ENCODE measurements at places on chromosomes 4 and X.
A peak's percentile ranks its signal among the peaks of the same experiment; 100 is the strongest.

DNA sequence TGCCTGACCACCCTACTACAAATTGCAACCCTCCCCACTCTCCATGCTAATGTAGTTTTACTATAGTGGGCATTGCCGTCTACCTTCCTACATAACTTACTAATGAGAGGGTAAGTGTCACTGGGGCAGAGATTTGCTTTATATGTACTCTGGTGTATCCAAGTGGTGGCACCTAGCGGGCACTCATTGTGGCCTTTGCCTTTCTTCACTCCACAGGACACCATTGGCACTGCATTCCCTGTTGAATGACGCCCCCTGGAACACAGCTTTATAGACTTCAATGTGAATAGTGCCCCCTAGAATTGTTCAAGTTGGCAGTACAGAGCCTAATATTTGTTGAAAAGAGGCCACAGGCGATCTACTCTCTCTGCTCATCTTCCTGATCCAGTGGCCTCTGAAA is 215.8 kb downstream of the MID1IP1 start:
- no peak for DNase-seq

DNA sequence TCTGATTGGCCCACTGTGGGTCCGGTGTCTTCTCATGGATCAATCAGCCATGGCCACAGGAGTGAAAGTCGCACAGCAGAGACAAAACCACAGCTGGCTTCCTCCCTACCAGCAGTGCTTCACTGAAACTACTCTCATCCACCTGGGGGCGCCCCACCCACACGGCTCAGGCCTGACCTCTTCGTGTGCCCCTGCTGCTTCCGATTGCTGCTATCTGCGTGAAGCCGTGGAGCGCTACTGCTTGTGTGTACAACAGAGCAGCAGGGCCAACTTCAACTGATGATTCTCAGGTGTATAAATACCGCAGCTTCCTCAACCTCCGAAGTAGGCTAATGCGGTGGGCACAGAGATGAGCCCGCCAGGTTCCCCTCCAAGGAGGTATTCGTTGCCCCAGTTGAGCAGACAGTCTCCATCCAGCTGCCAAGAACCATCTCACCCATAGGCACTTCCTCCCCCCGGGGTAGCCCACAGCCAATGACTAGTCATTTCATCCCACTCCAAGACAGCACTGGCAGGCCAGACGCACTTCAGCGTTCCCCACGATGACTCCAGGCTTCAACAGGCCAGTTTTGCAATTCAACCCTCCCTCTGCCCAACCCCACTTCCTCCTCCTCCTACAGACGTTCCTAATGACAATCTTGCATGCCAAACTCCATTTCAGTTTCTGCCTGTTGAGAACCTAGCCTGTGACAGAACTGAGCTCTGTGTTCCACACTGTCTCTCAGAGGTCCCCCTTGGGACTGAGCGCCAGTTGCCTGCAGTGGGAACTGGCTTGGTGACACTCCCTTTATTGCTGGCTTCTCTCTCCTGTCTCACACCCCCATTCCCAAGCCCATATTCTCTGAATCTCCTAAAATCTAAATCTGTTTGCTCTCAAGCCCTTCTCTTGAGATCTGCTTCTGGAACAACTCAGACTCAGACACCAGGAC is 41.3 kb upstream of the ATP6AP2 start:
- peak; percentile 88 for DNase-seq

- no peak for DNase-seq
Observed at GRCh38 chr4:122689972-122690371, 42.5 kb upstream of the BBS12 start.

- DNase-seq, result peak; percentile 87
Observed at GRCh38 chr4:159048166-159048886, 54.6 kb upstream of the RAPGEF2 start.

GRCh38 chr4:76779740-76780459 is 118.0 kb downstream of the SOWAHB start:
- DNase-seq, result no peak

DNA sequence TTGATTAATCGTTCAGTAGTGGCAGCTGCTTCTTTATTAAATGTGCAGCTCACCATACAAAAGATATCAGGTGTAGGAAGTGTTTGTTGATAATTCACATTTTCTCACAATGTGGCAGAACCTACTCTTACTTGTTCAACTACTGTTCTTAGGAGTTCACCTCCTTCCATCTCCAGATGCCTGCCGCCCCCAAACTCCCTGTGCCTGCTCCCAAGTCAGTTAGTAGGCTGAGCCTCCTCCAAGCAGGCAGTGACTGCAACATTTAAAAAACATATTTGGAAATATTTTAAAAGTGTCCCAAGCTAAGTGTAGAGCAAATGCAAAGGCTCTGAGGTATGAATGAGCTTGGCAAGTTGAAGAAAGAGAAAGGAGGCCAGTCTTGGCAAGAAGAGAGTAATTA is 100.2 kb downstream of the AFF2 start:
- DNase-seq, result no peak

- no peak for DNase-seq
Observed at GRCh38 chr4:85870298-85871083, 395.5 kb downstream of the ARHGAP24 start.

- no peak for DNase-seq
Observed at GRCh38 chr4:94408549-94409374, 43.0 kb upstream of the PDLIM5 start.

DNA sequence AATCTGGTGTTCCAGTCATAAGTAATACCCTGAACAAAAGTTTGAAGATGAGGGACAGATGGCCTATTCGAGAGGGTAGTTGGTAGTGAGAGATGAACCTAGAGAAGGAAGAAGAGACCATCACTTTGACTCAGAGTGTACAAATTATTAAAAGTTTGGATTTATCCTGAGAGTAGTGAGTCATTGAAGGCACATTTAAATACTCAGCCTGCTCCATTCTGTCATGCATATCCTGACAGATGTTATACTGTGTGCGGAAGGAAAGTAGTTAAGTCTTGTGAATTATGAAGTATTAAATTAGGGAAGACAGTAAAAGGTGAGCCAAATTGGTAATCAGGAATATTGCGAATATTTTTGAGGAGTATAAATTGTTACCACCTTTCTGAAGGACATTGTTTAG is 93.1 kb downstream of the KLHL34 start:
- DNase-seq, result no peak

DNA sequence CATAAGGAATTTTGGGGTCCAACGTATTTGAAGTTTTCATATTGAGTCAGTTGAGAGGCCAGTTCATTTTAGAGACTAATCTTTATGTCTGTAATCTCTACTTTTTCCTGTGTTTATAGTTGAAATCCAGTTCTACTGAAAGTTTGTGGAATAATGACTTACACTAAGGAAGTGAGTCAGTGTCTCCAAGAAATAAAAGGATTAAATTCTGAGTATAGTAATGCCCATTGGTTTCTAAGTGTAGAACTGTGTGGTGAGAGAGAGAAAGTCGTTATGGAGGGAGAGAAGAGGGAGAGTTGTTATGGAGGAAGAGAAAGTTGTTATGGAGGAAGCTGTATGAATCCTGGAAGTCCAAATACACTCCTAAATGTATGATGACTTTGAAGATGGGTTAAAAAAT is 264.6 kb upstream of the HAND2 start:
- no peak for DNase-seq

GRCh38 chr4:81052119-81053068 is 21.9 kb downstream of the BMP3 start:
- DNase-seq, result no peak

GRCh38 chr4:40601641-40602040 is 28.0 kb downstream of the RBM47 start:
- no peak for DNase-seq

DNA sequence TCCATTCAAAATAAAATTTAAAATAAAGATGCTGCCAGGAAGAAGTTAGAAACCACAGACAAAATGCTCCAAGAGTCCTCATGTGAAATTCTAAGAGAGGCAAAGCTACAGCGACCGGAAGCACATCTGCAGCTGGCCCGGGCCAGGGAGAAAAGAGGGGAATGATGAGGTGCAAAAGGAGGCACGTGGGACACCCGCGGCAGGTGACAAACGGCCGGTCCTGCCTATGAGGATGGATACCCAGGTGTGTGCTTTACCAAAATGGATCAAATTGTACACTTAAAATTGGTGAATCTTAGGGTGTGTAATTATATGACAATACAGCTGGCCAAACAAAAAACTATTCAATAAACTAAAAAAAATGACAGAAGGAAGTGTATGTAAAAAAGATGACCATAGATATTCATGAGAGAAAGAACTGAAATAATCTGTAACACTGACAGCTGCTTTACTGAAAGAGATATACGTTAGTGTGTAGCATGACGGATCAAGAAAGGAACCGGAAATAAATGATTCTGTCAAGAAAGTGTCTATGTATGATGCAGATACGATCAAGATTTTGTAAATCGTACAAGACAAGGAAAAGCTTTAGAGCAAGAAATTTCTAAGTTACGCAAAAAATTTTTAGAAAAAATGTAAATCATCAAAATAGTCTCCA is 29.5 kb downstream of the PPP2R3B start:
- DNase-seq, result peak; percentile 38

- no peak for DNase-seq
Observed at GRCh38 chr4:100945789-100946188, 401.5 kb downstream of the PPP3CA start.

DNA sequence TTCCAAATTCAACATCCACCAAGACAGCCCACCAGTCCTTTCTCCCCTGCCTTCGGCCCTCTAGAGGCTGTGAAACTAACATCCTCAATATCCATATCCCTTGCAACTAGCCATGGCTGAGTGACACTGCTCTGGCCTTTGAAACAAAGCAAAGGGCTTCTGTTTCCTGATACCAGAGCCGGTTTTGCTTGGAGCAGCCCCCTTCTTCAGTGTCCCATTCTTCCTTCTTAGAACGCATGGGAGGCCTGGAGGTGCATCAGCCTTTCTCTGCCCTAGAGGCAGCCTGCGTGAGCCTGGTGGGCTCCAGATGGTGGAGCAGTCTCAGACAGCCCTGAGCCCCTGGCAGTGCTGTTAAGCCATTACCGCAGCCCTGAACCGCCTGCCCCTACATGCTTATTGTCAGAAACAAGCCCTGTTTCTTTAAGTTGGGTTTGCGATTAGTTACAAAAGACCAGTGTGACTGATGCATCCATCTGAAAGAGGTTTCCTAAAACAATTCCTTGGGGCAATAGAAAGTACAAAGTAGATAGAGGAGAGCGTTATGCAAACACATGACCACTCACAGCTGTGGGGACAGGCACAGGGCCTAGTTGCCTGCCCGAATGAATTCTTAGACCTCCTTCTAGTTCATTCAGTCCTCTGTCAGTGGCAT is 74.1 kb downstream of the EVC start:
- DNase-seq, result peak; percentile 53

- DNase-seq, result no peak
Observed at GRCh38 chrX:116824785-116825184, 362.0 kb upstream of the CT83 start.

- DNase-seq, result no peak
Observed at GRCh38 chr4:16253127-16253960, 27.1 kb upstream of the TAPT1 start.

- DNase-seq, result no peak
Observed at GRCh38 chr4:45408996-45409395, 682.6 kb upstream of the GNPDA2 start.

DNA sequence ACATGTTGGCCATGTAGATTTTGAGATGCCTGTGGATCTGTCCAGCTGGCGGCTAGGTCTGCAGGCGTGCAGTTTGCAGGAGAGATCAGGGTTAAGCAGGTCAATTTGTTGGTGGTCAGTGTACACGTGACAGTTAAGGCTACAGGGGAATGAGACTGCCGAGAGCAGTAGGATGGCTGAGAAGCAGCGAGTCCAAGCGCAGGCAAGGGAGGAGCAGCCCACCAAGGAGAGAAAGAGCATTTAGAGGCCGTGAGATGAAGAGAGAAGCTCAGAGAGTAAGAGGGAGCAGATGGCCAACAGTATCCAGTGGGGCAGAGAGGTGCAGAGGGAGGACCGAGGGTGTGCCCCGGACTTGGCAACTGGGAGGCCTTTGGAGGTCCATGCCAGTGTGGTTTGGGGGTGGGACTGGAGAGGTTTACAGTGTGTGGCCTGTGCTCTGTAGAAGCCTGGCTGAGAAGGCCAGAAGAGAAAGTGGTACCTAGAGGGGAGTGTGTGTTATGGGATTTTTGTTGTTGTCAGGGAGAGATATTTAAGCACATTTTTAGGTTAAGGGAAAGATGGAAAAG is 18.4 kb downstream of the SNX25 start:
- DNase-seq, result no peak

DNA sequence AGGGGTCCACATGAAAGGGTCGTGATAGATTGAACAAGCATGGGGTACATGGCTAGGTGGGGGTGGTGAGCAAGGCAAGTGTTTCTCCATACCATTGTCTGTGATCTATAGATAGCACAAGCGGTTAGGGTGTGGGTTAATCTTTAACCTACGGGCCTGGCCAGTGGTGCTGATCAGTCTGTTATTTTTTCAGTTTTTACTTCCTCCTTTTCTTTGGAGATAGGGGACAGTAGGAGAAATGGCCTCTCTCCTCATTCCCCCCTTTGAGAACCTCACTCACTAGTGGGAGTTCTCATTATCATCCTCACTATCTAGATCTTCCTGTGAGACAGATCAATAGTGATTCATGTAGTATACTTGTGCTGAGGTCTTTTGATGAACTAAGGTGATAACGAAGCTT is 16.2 kb upstream of the GPKOW start:
- DNase-seq, result no peak

DNA sequence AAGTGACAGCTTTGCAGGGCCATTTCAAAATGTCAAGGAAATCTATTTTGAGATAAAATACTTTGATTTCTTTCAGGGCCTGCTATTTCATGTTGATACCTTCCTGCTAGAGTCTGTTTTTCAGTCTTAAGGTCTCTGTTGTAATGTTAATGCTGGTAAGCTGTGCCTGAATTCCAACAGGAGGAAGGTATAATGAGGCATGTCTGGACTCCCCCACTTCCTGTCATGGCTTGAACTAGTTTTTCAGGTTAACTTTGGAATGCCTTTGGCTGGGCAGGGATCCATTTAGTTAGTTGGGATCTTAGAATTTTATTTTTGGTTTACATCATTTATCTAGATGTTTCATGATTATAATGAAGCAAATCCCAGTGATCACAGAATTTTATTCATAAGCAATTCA is 279.0 kb downstream of the CFAP47 start:
- DNase-seq, result no peak

GRCh38 chr4:125539691-125540090 is 224.9 kb downstream of the FAT4 start:
- DNase-seq, result no peak

DNA sequence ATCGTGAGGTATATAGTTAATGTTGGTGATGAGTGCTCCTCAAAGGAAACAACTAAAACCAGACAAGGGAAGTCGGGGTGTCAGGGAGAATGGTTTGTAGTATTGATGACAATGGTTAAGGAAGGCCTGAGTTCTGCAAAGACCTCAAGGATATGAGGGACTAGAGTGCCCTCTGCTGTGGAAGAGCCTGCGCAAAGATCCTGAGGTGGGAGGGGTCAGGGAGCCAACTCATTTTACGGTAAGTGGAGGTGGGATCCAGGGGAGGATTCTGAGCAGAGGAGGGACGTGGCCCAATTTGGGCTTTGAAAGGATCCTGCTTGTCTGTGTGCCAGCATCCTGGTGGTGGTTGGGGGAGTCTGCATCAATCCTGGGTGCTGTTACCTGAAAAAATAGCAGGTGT is 11.3 kb downstream of the UBA1 start:
- DNase-seq, result no peak

All from posterior vena cava (tissue), 2 donors.